ENCODE measurements at places on chromosomes 6 and 20.

GRCh38 chr6:105499931-105500330 is 97.0 kb upstream of the PREP start:
- DNase-seq, result no peak

DNA sequence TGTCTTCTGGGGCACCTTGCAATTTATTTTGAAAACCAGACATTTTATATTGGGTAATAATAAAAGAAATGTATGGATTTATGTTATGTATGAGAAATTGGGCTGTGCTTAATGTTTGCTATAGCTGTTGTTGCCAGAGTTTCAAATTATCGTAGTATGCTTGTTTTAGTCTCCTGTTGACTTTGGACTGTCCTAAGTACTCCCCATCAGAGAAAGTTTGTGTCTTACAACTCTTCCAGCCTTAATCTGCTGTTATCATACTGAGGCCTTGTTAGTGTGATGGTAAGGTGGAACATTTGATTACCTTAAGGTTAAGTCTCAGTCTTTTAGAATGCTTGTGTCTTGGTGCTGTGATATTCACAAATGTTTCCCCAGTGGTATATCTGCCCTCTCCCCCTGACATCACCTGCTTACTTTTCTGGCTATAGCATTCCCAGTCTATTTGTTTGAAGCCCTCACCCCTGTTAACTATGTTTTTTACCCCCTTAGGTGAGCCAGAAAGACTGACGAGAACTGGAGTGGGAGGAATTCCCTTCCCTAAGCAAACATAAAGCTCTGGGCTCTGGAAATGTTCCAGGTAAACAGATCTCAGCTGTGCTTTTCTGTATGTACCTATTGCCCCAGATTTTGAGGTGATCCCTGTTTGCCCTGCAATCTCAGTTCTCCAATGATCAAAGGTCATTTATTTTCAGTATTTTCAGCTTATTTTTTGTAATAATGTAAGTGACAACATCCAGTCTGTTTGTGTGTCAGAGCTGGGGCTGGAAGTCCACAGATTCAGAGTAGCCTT is 581.1 kb upstream of the CITED2 start:
- DNase-seq, result no peak

GRCh38 chr6:156420172-156420993 is 356.8 kb upstream of the ARID1B start:
- DNase-seq, result no peak

GRCh38 chr20:60180986-60181385 is 222.8 kb downstream of the CDH26 start:
- no peak for DNase-seq

- DNase-seq, result peak; percentile 36
Observed at GRCh38 chr6:13496513-13497190, 9.3 kb upstream of the GFOD1 start.
